Osteoblast (primary cell): ENCODE measurements at places on chromosomes 7 and 10.

- no peak for DNase-seq
Measured at GRCh38 chr10:114246679-114247305, 7.7 kb downstream of the VWA2 start.

GRCh38 chr10:124802313-124802675, 675 bp downstream of the ABRAXAS2 start:
- DNase-seq = no peak

GRCh38 chr10:28769091-28769604, 91.8 kb downstream of the BAMBI start:
- no peak for DNase-seq

DNA sequence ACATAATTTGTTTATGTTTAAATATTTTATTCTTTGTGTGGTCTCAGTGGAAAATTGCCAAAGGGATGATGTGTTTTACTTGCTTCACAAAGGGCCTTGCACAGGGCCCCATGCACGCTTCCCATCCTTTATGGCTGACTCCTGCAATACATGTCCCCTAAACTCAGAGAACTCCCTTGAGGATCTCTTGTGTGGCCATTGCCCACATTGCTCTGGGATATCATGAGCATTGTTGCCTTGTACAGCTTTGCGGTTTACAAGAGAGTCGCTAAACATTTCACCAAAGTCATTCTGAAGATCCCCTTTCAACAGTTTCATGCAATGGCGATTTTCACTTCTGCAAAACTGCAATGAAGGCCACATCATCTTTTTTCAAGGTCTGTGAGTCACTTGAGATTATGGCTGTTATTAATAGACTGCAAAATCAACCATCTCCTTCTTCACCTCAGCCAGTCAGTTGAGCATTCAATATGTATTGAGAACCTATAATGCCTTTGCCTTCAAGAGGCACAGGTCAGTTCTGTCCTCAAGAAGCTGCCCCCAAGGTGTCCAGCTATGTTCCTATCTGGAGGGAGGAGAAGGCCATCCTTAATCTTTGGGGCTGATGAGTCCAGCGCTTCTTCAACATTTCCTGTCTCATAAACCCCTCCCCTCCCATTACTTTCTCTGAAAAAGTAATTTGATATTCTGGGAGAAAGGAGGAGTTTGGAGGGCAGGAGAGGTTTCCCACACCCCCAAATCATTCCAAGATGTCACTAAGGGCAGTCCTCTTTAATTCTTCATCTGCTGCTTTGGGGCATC, 108.1 kb downstream of the CCDC71L start:
- no peak for DNase-seq

GRCh38 chr7:85815526-85815925, 628.7 kb upstream of the SEMA3D start:
- DNase-seq = no peak

DNA sequence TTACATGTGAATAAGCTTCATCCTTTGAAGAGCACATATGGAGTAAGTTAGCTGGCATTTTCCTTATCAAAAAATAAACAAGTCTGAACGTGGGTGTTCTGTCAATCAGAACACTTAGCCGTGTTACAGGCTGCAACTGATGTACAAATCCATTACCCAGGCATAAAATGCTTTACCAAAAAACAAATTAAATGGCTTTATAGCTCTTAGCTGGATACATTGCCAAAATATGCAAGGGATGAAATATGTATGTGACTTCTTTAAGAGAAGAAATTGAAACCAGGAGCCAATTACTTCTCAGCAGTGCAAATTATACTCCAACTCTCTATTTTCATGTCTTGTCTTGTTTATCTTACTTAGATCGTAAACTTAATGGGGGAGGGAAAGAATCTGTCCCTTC, 214.8 kb downstream of the DGKB start:
- no peak for DNase-seq

- DNase-seq = no peak
Measured at GRCh38 chr7:85114342-85114741, 72.5 kb downstream of the SEMA3D start.

DNA sequence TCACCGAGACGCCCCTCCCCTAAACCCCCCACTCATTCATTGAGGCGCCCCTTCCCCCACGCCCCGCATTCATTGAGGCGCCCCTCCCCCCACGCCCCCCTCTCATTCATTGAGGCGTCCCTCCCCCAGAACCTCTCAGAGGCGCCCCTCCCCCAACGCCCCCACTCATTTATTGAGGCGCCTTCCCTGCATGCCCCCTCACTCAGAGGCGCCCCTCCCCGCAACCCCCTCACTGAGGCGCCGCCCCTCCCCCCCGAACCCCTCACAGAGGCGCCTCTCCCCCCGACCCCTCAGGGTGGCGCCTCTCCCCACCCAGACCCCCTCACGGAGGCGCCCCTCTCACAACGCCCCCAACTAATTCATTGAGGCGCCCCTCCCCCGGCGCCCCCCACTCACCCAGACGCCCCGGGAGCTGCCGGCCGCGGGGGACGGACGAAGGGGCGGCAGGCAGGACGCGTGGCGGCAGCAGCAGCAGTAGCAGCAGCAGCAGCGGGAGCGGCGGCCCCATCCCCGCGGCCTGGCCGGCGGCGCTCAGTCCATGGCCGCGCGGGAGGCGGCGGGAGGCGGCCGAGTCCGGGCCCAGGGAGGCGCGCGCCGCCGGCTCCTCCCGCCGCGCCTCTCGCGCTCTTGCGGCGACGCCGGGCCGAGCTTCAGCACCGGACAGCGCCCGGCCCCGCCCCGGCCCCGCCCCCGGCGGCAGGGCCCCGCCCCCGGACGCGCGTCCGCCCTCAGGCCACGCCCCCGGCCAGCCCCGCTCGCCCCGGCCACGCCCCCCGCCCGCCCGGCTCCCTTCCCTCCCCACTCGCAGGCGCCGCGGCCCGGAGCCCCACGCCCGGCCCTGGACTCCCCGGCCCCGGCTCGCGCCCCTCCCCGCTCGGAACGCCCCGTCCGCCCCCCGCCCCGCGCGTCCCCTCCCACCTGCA, at the start of gene PTPRN2:
Gene PTPRN2 (minus strand): TSS at position 662 of the 923 bp plus-strand sequence.
- DNase-seq = peak; percentile 100

GRCh38 chr7:84914598-84914997, 272.3 kb downstream of the SEMA3D start:
- DNase-seq = no peak

DNA sequence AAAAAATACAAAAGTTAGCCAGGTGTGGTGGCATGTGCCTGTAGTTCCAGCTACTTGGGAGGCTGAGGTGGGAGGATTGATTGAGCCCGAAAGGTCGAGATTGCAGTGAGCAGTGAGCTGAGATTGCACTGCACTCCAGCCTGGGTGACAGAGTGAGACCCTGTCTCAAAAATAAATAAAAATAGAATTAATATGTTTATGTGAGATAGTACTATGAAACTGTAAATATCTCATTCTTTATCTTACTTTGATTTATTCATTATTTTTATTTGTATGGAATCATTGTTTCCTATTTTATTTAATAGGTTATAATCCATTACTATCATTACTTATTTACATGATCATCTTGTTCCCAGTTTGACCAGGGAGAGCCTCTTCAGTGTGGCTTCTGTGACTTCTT, 41.0 kb upstream of the STRIP2 start:
- DNase-seq = no peak

- peak; percentile 4 for DNase-seq
Measured at GRCh38 chr10:74827694-74828093, 1.3 kb downstream of the KAT6B start.

GRCh38 chr7:140435252-140435895, 31.5 kb downstream of the RAB19 start:
- DNase-seq = no peak

DNA sequence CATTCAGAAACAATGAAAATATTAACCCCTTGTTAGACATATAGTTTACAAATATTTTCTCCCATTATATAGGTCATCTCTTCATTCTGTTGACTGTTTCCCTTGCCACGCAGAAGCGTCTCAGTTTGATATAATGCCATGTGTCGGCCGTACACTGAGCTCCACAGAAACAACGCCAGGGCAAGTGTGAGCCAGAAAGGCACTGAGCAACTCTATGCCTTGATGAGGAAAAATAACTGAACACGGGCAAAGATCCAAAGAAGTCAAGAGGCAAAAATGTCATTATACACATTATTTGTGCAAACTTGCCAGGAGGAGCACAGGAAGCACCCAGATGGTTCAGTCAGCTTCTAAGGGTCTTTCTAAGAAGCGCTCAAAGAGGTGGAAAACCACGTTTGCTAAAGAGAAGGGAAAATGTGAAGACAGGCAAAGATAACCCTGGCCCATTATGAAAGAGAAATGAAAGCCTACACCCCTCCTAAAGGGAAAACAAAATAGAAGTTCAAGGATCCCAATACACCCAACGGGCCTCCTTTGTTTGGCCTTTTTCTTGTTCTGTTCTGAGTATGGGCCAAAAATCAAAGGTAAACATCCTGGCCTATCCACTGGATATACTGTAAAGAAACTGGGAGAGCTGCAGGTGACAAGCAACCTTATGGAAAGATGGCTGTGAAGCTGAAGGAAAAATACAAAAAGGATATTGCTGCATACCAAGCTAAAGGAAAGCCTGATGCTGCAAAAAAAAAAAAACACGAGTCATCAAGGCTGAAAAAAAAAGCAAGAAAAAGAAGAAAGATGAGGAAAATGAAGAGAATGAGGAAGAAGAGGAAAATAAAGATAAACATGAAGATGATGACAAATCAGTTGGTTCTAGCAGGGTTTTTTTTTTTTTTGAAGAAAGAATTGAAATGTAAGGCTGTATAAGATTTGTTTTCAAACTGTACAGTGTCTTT, 15.5 kb downstream of the ARHGAP12 start:
- no peak for DNase-seq

DNA sequence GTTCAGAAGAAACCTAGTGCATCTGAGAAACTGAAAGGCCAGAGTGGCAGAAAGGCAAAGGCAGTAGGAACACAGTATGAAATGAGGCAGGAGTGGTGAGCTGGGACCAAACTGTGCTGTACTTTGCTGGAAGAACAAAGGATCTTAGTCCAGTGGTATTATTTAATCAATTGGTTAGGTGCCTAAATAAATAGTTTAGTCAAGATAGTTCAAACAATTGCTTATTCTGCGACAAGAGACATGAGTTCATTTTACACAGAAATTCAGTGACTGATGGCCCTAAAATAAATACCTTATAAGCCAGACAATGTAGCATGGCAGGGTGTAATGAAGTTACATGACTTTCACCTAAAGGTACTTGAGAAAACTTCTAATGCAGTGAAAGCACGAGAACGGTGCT, 181.8 kb upstream of the LRRN3 start:
- no peak for DNase-seq

- DNase-seq = no peak
Measured at GRCh38 chr7:87784424-87784823, 91.7 kb downstream of the SLC25A40 start.

DNA sequence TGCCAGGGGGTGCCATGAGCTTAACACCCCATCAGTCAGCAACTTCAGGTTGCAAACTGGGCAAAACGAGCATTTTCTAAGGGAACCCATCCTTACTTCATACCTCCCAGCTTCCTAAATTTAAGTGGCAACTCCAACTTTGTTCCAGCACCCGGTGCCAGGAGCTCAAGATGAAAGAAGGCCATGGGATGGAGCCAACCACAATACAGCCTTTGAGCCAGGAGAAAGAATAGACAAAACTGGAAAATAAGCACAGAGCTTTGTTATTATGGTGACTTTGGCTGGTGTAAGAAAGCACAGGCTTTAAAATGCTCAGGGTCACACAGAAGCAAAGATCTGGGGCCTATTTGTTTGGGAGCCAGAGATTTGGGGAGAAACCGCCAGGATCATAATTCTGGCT, 388.7 kb upstream of the MGMT start:
- DNase-seq = no peak
